CD4-positive, alpha-beta memory T cell (primary cell): ENCODE measurements at places on chromosomes 7 and 10. TPM values are rescaled to one million over a fixed set of nuclear protein-coding genes. Genes with fewer than 3 reads are reported as not detected.
A peak's percentile ranks its signal among the peaks of the same experiment; 100 is the strongest.

RBP4 gene
- total RNA-seq: not detected

ZNF789 gene
- 21.2 TPM for total RNA-seq

GRCh38 chr10:57338823-57339558, 928.7 kb downstream of the IPMK start:
- peak; percentile 9 for DNase-seq

DNA sequence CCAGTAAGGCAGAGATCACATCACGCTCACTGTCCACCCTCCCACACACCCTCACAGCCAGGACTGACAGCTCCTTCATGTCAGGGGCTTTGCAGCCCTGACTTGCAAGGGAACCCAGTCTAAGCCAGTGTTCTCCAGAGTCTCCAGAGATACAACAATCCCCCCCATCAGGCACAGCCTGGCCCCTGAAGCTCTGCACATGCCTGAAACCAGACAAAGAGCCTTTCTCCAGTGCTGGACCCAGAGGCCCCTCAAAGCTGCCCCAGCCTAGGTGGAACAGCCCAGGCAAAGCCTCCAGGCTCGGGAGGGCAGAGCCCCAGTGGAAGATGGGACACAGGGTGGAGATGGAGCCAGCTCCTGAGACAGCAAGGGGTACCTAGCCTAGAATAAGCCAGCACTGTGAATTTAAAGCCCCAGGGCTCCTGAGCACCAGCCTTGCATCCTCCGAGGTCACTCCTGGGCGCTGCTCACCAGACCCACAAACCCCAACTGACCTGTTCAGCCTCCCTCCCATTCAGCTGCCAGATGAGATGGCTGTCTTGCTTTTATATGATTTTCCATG, 50.2 kb downstream of the GRID1 start:
- DNase-seq: no peak

CUEDC2 gene
- total RNA-seq: 30.8 TPM

DNA sequence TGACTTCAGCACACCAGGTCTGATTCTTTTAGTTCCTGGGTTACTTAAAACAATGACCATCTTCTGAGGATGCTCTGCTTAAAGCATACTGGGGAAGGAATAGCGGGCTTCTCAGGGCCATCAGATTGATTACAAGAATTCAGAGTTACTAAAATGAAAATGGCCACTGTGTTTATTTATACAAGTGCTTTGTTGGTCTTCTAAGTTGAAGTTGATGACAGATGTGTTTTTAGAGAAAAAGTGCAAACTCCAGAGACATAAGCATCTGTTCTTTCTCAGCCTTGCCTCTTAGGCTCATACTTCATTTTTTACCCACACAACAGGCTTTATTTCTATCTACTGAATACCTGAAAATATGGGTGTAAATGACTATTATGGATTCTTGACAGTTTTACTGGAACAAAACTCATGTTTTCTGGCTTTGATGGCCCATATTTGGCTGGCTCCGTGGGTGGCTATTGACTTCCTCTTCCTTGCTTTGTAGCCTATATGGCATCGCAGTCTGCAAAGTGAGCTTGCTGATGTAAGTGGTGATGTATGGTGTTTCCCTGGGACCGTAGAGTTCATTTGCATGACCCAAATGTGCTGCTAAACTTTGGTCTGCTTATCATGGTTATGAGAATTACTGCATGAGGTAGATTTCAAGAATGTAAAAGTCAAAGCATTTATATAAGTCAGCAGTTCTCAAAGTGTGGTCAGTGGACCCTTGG, 121.3 kb downstream of the BMPER start:
- no peak for DNase-seq

GRCh38 chr7:46751471-46751870, 830.4 kb upstream of the IGFBP3 start:
- no peak for DNase-seq

GRCh38 chr10:100021322-100021721, 11.6 kb upstream of the DNMBP start:
- no peak for DNase-seq

- DNase-seq: no peak
Measured at GRCh38 chr10:66882271-66882670, 43.6 kb upstream of the LRRTM3 start.

GRCh38 chr10:124520558-124521428, 59.2 kb downstream of the LHPP start:
- no peak for DNase-seq

DNA sequence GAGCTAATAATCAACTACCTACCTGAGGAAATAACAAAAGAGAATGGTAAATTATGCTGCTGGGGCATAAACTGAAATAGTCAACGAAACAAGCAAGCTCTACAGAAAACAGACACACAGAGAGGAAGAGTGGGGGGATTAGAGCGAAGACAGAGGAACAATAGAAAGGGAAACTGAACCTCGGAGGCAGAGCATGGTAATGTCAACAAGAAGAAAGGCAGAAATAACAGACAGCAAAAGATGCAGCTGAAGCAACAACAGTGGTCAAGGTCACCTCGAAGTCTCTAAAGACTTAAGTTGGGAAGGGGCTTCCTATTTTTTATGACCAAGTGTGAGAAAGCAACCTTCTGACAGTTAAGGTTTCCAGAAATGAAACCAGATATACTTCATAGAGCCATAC, 177.0 kb downstream of the ZNF438 start:
- DNase-seq: no peak

GRCh38 chr10:630581-631073, 58.8 kb downstream of the DIP2C start:
- no peak for DNase-seq

GRCh38 chr10:44390585-44391072, 5.7 kb upstream of the CXCL12 start:
- no peak for DNase-seq

- no peak for DNase-seq
Measured at GRCh38 chr10:79244841-79245504, 102.3 kb upstream of the PPIF start.

GRCh38 chr7:95309951-95310350, 14.4 kb downstream of the PON1 start:
- no peak for DNase-seq

IRF5 gene
- total RNA-seq: 7.2 TPM

AASS gene
- total RNA-seq: 3.0 TPM

DNA sequence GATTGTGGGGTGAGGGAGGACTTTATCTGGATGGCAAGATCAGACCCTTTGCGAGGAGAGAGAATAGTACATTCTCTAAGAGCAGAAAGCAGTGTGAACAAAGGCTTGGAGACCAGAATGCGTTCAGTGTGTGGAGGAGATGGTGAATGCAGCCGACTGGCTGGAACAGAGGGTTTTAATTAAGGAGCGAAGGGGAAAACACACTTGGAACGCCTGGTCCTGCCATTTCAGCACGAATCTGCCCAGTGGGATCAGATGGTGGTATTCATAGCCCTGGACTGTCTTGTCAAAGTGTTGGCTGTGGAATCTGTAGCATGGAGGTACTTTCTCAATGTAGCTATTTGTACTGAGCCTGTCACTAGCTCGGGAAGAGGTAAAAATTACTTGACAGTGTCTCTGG, 260.9 kb downstream of the SLC25A13 start:
- DNase-seq: no peak

- DNase-seq: no peak
Measured at GRCh38 chr7:14380881-14381280, 391.4 kb upstream of the ETV1 start.

- DNase-seq: no peak
Measured at GRCh38 chr10:79146611-79147130, 77.9 kb downstream of the ZMIZ1 start.

- no peak for DNase-seq
Measured at GRCh38 chr10:131655101-131655849, 245.5 kb upstream of the PPP2R2D start.

GRCh38 chr10:6274040-6274439, 71.3 kb downstream of the PFKFB3 start:
- DNase-seq: no peak

GRCh38 chr10:126576336-126576735, 94.2 kb downstream of the C10orf90 start:
- DNase-seq: no peak

AKR1B15 gene
- not detected for total RNA-seq

ATG9B gene
- total RNA-seq: 29.3 TPM

GRID2IP gene
- total RNA-seq: 0.47 TPM

NUTM2B gene
- total RNA-seq: 1.9 TPM

HABP2 gene
- not detected for total RNA-seq

DNA sequence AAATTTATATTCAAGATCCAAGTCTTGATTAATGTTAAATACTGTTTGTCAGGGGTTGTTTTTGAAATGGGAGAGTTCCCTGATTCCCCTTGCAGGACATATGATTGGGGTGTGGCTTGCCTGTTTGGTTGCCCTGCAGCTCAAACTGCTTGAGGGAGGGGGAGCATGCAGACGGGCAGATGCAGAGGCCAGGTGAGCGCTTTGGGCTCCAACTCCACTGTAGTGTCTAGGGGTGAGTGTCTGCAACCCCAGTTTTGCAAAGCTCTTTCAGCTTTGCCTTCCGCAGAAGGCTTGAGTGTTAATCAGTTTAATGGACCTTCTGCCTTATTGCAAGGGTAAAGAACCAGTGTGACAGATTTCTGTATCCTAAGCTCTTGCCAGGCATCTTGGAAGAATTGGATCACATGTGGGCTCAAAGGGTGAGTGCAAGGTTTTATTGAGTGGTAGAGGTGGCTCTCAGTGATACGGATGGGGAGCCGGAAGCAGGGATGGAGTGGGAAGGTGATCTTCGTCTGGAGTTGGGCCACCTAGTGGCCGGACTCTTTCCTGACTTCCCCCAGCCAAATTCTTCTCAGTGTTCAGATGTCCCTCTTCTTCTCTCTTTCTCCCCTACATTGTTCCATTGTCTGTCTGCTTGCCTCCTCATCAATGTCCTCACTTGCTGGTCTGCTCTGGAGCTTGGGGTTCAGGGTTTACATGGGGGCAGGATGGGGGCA, 479.7 kb downstream of the ATRNL1 start:
- no peak for DNase-seq

GBX1 gene
- total RNA-seq: not detected

DNA sequence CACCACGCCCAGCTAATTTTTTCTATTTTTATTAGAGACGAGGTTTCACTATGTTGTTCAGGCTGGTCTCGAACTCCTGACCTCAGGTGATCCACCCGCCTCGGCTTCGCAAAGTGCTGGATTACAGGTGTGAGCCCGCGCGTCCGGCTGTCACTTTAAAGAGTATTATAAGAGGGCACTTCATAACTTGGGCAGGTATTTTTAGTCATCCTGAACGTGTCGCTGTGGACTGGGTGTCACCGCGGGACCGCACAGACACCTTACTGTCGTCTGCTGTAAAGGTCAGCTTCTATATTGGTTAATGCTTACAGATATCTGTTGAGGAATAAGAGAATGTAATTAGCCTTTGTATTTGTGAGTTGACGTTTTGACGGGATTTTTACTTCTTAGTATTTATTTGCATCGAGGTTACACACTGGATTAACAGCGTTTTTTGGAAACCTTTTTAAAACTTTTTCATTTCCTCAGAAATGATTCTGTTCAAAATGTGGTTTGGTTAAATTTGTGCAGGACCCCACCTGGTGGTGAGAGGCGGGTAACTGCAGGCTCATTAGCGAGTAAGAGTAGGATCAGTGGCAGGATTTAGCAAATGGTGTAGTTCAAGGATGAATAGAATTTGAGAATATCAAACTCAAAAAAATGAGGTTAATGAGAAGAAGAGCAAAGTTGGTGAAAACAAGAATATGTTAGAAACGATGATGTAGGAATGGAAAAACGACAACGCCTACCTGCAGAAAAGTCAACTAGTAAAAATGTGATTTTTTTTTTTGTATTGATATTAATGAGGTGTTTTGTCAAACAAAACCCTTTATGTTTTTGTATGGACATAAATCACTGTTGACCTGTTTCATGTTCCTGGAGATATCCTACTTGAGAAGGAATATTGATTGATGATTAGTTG, 3.2 kb downstream of the DNAJB6 start:
- DNase-seq: peak; percentile 72

MAT1A gene
- total RNA-seq: not detected

GRCh38 chr7:68840991-68841390, 757.3 kb upstream of the AUTS2 start:
- DNase-seq: no peak

CACNB2 gene
- not detected for total RNA-seq

GRCh38 chr7:43938892-43939482, 12.8 kb downstream of the UBE2D4 start:
- DNase-seq: no peak

SFTPD gene
- total RNA-seq: not detected

DNA sequence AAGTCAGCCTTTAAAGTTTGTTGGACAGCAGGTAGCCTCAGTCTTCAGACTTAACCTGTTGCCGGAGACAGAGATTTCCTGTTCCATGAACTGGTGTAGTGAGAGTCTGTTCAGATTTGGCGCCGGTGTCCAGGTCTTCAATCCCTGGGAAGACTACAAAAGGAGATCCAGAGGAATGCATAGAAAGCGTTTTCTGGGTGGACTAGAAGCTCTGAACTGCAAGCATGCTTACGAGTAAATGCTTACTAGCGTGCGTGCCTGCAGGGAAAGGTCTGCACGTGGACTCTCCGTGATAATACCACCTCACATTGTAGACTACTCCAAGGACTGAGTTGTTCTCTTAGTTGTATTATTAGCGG, 878 bp downstream of the GLRX3 start:
- DNase-seq: no peak

- DNase-seq: no peak
Measured at GRCh38 chr7:130473876-130474275, 18.0 kb upstream of the MEST start.

GRCh38 chr7:143381427-143382125, 431 bp downstream of the ZYX start:
- DNase-seq: no peak

MALRD1 gene
- total RNA-seq: not detected

GRCh38 chr10:50347394-50347802, 96.1 kb upstream of the ASAH2 start:
- DNase-seq: no peak

DNA sequence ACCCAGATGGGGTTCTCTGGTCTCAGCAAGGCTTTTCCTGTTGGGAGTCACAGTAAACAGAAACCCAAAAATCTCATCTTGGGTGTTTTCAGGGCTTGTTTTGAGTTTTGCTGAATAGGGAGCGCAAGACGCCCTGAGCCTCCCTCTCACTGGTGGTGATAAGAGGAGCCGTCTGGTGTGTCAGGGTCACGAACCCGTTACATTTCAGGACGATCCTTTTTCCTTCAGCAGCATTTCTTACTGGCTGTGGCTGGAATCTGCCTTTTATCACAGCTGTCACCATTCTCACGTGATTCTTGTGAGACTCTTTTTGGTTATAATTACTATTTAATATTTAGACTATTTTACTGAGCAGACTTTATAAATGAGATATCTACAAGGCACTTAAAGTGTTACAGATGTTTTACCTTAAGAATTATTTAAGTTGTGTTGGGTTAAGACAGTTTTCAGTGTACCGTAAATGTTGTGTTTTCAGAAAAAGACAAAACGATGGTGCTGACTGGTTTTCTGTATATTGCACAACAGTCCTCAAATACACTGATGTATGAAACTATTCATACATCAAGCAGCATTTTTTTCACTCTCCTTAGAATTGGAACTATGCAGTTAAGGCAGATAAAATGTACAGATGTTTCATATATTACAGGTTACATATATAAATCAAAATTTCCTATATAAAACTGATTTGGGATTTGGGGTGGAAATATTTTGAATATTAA, 2.2 kb upstream of the GET4 start:
- DNase-seq: no peak

- no peak for DNase-seq
Measured at GRCh38 chr7:6482307-6482706, 34.6 kb upstream of the DAGLB start.

ITGB1 gene
- 420 TPM for total RNA-seq
